ENCODE measurements at places on chromosomes 5 and 9. TPM values are rescaled to one million over a fixed set of nuclear protein-coding genes. Genes with fewer than 3 reads are reported as not detected.

The NR6A1 gene
- 0.68 TPM for polyA plus RNA-seq

The PCDHB13 gene
- polyA plus RNA-seq: 0.29 TPM

The CDC25C gene
- 1.0 TPM for polyA plus RNA-seq

The CXCL14 gene
- polyA plus RNA-seq: 199 TPM

The MEGF10 gene
- 0.02 TPM for polyA plus RNA-seq

The LVRN gene
- polyA plus RNA-seq: 0.32 TPM
